ENCODE measurements at places on chromosomes 3 and 15.

DNA sequence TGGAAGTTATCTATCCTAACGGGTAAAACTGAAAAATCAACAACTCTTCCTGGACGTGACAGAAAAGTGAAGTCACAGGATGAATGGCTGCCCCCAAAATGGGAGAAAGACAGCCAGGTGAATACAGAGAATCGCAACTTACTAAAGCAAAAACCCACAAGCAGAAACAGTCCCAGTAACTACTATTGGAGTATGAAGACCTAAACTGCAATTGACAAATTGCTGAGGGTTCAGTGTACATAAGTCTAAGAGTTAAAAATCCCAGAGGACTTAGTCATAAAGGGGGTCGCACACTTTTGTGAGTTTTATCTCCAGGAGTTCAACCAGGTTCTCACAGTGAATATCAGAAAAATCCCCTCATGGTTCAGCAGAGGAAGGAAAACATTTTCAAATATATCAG lies 56.8 kb upstream of the IMPG2 start:
- DNase-seq = no peak

GRCh38 chr15:90581771-90582352 lies 52.1 kb downstream of the CRTC3 start:
- DNase-seq = no peak

- no peak for DNase-seq
Measured at GRCh38 chr3:58723173-58723572, 56.6 kb upstream of the FAM3D start.

GRCh38 chr15:89004726-89005030 lies 83.6 kb upstream of the ABHD2 start:
- DNase-seq = no peak

- no peak for DNase-seq
Measured at GRCh38 chr15:90364251-90364650, 12.2 kb downstream of the ZNF774 start.

- DNase-seq = no peak
Measured at GRCh38 chr15:46856839-46857502, 860.3 kb upstream of the SEMA6D start.

- no peak for DNase-seq
Measured at GRCh38 chr3:24242012-24242698, 252.5 kb downstream of the THRB start.

- no peak for DNase-seq
Measured at GRCh38 chr15:62896380-62896866, 146.1 kb upstream of the TPM1 start.

DNA sequence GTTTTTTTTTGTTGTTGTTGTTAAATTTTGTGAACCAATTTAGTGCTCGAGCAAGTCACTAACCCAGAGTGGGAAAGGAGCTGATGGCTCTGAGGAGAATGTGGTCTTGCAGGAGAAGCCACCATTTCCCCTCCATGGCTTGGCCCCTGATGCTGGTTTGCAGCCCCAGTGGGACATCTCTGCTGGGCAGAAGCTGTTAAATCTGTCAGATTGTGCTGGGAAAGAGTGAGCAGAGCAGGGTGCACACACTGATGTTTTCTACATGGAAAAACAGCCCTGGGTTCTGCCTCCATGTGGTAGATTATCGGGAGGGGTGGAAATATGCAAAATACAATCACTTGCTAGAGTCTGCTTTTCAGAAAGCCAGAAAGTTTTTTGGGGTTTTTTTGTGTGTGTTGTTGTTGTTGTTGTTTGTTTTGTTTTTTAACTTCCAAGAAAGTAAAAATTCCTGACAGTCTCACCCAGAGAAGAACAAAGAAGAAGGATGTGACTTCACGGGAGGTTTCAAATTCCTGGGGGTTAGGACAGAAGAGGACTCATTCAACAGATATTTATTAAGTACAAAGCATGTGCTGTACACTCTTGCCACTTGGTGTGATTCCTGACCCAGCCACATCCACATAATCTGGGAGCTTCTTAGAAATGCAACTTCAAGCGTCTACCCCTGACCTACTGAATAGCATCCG lies 133.7 kb downstream of the FOXB1 start:
- DNase-seq = no peak

GRCh38 chr15:32683906-32684584 lies 33.8 kb upstream of the GREM1 start:
- DNase-seq = no peak

DNA sequence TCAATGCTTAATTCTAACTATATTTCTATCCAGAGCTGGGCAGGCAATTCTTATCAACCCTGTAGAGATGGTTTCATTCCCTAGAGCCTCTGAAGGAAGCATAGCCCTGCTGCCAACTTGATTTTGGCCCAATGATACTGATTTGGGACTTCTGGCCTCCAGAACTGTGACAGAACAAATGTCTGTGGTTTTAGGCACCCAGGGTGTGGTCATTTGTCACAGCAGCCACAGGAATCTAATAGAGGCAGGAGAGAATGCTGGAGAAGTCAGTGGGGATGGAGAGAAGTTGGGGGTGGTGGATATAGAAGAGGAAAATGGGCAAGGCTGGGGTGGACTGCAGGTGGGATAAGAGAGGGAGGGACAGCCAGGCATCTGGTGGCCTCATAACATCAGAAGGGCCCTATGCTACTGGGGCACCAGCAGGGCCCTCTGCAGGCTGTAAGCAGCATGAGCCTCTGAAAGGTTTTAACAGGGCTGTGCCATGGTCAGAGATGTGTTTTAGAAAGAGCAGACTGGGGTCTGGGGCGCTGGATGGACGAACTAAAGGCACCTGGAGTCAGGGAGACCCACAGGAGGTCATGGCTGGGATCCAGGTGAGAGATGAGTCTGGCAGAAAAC lies 19.8 kb downstream of the MRPS11 start:
- no peak for DNase-seq

DNA sequence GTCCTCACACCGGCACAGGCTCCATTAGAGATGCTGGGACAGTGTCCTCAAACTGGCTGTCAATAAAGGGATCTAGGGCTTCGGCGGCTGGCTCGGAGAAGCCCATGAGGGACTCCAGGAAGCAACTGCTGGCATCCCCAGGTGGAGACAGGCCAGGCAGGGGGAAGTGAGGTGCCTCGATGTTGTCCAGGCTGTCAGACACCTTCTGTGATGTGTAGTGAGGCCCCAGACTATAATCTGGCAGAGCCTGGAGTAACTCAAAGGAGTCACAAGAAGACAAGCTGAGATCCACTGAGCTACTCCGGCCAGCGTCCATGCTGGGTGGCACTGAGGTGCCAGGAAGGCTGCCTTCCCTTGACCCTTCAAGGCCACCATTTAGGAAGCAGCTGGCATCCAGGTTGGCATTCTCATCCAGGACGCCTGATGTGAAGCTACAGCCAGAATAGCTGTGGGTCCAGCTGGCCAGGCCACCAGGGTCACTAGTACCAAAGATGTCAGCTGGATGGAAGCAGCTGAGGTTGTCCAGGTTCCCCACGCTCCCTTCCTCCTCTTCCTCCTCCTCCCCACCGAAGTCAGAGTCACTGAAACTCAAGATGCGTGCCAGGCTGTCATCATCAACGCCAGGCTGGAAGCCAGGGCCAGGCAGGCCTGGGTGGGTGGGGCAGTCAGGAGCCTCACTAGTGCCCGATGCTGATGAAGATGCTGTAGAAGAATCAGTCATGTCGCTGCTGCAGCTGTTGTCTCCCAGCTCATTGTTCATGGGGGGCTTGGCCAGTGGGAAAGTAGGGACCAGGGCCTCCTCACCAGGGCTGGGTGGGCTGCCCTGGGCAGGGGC lies 10.1 kb downstream of the CSRNP1 start:
- no peak for DNase-seq

GRCh38 chr15:75775296-75776064 lies 62.8 kb upstream of the CSPG4 start:
- no peak for DNase-seq

DNA sequence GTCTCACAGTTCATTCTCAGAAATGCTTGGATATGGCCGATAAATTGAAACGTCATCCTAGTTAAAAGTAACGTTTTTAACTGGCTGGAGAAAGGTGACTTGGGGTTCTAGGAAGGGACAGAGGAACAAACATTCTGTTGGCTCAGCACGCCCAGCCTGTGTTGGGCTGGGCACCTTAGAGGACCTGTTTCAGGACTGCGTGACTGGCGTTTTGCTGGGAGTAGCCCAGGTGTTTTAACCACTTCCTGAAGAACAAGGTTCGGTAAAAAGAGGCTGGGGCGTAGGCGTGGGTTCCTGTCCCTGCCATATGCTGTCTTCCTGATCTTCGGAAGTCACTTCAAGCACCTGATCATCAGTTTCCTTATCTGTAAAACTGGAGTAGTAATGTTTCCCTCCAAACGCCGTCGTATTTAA lies 1.1 kb upstream of the TLNRD1 start:
- no peak for DNase-seq

DNA sequence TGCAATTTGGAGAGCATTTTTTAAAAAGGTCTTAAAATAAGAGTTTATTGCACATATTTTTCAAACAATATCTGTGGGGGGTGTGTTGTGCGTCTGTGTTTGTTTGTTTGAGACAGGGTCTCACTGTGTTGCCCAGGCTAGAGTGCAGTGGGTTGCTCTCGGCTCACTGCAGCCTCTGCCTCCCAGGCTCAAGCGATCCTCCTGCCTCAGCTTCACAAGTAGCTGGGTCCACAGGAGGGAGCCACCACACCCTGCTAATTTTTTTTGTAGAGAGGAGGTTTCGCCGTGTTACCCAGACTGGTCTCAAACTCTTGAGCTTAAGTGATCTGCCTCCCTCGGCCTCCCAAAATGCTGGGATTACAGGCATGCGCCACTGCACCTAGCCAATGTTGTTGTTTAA lies 2.7 kb downstream of the MLF1 start:
- DNase-seq = no peak

DNA sequence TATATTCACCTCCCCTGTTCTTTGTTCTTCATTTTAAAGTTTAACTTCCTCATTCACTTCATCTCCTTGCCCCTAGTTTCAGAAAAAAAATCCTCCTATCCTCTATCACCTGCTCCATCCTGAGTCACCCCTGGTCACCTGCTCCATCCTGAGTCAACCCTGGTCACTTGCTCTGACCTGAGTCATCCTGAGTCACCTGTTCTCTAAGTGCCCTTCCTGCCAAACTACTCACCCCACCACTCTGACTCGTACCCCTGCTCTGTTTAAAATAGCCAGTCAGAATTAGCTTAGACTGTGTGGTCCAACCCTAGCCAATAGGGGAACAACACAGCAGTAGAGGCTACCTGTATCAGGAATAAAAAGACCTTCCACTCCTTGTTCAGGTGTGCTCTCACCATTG lies 716.9 kb downstream of the ZBBX start:
- DNase-seq = no peak

DNA sequence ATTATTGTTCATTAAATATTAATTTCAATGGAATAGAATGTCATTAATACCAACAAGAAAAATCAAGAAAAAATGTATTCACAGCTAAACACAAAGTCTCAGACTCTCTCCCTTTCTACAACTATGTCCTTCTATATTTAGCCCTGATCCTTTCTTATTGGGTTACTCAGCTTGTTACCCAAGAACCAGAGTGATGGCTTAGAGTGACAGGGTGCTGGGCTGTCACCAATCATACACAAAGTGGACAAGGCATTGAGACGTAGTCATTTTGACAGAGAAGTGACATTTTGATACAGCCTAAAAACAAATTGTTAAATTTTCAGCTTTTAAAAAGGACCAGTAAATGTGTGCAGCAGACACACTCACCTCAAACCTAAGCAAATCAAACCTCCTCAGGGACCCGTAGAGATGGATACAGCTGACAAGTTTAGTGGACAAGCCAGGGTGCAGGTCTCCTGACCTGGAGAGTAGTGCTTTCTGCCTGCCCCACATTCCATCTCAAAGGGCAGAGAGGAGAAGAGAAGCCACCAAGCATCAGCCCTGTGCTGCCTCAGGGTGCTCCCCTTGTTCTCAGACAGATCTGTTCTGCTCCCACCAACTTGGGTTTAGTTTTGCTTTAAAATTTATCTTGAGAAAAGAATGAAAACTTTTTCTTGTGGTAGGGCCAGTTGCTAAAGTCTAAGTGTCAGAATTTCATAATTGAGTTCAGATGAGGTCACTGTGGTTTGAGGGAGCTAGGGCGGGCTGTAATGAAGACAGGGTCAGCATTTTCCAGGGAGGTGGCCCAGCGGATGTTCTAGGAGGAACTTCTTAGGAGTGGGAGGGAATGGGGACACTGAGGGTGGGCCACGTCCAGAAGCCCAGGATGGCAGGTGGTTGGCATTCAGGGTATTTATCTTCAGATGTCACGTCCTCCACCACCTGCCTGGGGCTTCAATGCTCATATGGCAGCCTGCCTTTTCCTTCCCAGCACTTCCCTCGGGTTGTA lies 136.5 kb upstream of the TBL1XR1 start:
- peak; percentile 54 for DNase-seq

DNA sequence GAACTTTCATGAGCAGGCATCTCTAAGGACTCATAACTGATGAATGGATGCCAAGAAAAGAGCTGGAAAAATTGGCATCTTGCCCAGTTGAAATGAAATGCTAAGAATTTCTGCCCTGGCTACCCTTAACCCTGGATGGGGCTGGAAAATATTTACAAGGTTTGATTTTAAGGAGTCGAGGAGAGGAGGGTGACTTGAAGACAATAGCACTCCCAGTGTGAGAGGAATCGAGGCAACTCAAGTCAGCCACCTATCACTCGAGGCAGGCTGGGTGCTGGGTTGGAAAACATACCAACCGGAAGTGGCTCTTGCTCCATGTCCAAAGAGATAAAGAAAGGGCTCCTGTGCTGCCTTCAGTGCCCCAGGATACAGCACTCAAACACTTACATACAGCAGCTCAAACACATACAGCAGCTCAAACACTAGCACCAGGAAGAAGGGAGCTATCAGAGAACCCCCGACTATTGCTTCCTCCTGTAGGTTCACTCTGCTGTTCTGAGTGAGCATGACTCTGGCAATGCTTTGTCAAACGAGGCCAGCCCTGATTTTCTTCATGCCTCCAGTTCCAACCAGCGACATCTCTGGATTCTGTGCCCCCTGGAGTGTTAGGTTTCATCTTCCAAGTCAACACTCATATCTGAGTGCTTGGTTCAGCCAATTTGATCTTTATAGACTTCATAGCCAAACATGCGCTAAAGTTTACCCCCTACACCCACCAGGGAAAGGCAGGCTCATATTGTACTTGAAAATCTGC lies 4.9 kb downstream of the PRICKLE2 start:
- DNase-seq = no peak

DNA sequence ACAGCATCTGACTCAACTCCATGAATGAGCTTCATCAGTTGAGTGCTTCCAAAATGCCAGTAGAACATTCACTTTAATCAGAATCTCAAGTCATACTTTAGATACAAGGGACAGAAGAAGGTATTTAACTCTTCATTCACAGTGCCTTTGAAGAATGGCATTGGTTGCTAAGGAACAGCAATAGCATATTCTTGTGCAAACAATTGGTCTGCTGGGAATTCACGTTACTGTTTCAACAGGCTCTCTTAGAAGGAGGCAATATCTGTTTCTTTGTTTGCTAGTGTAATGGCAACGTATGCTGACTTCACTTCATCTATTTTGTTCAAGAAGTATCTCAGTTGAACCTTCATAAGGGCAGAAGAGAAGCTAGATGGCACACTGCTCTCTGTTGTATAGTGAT lies 113.9 kb downstream of the TMEM108 start:
- DNase-seq = peak; percentile 43

- no peak for DNase-seq
Measured at GRCh38 chr3:151330379-151330778, 1.0 kb upstream of the P2RY13 start.

Data from NCI-H2171 (cell line).